ENCODE measurements at places on chromosomes 4 and X.

- DNase-seq, result no peak
These were observed 549.0 kb upstream of the MAGEB2 start for GRCh38 chrX:29666366-29666765.

- DNase-seq, result no peak
These were observed 194.8 kb upstream of the FAT1 start for GRCh38 chr4:186918466-186918865.

- no peak for DNase-seq
These were observed 62.5 kb upstream of the HOPX start for GRCh38 chr4:56743550-56743949.

DNA sequence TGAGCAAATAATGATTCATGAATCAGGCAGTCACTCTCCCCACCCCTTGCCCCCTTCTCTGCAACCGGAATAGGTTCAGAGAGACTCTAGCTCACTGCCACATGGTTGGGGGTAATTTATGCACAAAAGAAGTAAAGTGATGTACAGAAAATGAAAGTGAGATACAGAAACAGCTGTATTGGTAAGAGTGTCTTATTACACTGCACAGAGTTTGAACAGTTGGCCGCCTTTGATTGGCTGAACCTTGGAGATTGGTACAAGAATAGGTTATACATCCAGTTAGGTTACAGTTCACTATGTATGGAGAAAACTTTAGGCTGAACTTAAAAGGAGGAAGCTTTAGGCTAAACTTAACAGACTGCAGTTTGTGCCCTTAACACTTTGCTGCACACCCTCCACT lies 34.6 kb upstream of the DIAPH2 start:
- DNase-seq, result no peak

- DNase-seq, result no peak
These were observed 16.2 kb downstream of the AWAT2 start for GRCh38 chrX:70033348-70034051.

GRCh38 chr4:174222266-174222872 lies 61.1 kb downstream of the FBXO8 start:
- no peak for DNase-seq

Measured in CD8-positive, alpha-beta memory T cell (primary cell).